Stimulated activated CD8-positive, alpha-beta memory T cell treated with anti-CD3 and anti-CD28 coated beads, Interleukin-7, amount 100 ng/mL, for 24 hours (primary cell): ENCODE measurements at places on chromosomes 16 and 17.

DNA sequence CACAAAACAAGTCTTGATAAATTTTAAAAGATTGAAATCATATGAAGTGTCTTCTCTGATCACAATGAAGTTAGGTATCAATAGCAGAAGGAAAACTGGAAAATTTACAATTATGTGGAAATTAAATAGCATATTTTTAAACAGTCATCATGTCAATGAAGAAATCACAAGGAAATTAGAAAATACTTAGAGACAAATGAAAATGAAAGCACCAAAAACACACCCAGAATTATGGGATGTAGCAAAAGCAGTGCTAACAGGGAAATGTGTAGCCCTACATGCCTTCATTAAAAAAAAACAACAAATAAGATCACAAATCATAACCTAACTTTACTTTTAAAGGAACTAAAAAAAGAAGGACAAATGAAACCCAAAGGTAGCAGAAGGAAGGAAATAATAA, 7.5 kb upstream of the IL21R start:
- DNase-seq, result no peak

GRCh38 chr17:32854832-32855389, 22.0 kb downstream of the MYO1D start:
- no peak for DNase-seq

GRCh38 chr16:4814542-4815173, 12.2 kb upstream of the ROGDI start:
- no peak for DNase-seq

DNA sequence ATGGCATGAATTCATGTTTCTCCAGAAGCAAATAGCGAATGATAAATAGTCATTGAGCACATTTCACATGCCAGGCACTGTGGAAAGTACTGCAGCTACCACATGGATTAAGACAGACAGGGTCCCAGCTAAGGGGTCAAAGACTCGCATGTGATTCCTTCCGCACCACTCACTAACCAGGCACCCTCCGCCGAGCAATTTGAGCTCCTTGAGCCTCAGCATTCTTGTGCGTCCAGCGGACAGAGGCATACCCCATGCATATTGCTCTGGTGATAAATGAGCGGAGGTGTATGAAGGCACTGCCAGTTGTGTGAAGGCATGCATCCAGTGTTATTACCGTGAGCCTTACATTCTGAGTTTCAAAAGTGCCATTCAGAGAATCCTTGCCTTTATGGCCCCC, 358.7 kb downstream of the HS3ST4 start:
- no peak for DNase-seq

GRCh38 chr17:38761612-38762011, 9.1 kb downstream of the PSMB3 start:
- no peak for DNase-seq

DNA sequence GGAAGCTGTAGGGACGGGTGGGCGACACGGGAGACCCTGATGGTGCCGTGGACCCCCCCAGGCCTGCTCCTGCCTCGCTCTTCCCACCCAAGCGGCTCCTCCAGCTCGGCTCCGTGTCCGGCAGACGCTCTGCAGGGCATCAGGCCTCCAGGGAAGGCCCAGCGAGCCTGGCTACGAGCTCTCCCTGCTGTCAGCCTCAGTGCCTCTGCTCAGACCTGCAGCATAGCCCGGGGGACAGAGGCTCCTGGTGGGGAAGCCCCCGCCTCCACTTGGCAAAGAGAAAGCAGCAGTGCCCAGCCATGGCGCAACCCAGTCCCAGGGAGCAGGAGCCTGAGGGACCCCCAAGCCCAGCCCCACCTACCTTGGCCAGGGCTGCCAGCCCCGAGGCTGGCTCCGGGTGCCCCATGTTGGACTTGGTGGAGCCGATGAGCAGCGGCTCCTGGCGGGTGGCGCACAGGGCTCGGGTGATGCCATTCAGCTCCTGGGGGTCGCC, 5.9 kb downstream of the FASN start:
- no peak for DNase-seq

GRCh38 chr17:60645918-60646523, 31.6 kb upstream of the BCAS3 start:
- no peak for DNase-seq

DNA sequence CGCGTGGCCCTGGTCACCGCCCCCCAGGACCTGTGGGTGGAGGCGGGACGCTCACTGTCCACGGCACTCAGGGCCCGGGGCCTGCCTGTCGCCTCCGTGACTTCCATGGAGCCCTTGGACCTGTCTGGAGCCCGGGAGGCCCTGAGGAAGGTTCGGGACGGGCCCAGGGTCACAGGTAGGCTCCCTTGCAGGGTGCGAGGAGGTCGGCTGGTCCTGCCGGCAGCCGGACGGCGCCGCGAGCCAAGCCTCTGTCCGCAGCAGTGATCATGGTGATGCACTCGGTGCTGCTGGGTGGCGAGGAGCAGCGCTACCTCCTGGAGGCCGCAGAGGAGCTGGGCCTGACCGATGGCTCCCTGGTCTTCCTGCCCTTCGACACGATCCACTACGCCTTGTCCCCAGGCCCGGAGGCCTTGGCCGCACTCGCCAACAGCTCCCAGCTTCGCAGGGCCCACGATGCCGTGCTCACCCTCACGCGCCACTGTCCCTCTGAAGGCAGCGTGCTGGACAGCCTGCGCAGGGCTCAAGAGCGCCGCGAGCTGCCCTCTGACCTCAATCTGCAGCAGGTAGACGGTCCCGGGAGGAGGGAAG, 1.3 kb downstream of the GUCY2D start:
- no peak for DNase-seq

- no peak for DNase-seq
Measured at GRCh38 chr16:89117975-89118289, 24.3 kb downstream of the ACSF3 start.

- DNase-seq, result no peak
Measured at GRCh38 chr17:15453246-15453645, 14.2 kb downstream of the CDRT4 start.

DNA sequence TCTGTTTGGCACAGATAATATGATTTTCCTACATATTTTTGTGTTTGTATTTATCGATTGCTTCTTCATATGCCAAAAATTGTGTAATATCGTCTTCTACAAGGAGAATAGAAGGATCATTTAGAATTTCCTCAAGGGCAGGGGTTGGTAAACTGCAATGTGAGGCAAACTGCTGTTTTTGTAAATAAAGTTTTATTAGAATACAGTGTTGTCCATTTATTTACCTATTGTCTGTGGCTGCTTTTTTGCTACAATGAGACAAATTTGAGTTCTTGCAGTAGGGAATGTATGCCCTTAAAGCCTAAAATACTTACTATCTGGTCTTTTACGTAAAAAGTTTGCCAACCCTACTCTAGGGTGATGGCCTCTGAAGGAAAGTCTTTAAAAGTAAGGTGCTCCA, 509.5 kb downstream of the TMEM114 start:
- no peak for DNase-seq

DNA sequence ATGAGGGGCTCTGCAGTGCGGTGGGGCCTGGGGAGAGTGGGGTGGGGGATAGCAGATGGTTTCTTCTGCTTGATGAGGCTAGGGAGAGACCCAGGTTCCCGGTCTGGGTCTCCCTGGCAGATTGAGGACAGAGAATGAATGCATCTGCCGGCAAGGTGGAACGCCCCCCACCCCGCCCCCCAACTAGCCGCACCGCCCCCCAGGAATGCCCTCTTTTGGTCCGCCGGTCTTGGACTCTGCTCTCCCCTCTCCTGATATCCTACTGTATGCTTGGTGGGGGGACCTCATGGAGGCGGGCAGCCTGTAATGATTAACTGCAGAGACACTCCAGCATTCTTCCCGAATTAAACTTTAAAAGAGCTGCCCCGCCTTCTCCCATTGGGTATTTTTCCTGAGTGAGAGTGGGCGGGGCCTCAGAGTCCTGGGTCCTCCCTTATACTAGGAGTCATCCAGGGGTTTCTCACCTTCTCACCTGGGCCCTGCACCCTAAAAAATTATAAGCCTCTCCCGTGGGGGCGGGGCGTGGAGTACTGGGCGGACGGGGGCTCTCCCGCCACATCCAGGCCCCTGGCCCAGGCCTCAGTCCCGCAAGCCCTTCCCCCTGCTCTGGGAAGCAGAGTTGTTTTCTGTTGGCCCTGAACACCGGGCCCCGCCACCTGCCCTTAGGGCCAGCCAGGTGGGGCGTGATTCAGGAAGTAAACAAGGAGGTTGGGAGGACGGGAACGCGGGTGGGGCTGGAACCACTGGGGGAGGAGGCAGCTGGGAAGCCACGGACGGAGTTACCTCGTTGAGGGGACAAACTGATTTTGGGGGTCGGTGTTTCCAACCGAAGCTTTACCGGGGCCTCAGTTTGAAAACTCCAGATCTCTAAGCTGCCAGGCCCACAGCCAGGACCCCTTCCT, 1.5 kb downstream of the GRB7 start:
- DNase-seq, result no peak

GRCh38 chr16:68420366-68420942, 27.9 kb downstream of the SMPD3 start:
- no peak for DNase-seq

GRCh38 chr17:81394377-81394920, 808 bp upstream of the BAHCC1 start:
- no peak for DNase-seq

GRCh38 chr17:38958326-38958725, 8.9 kb downstream of the FBXO47 start:
- DNase-seq, result no peak
